ENCODE measurements at places on chromosomes 2 and 18.

DNA sequence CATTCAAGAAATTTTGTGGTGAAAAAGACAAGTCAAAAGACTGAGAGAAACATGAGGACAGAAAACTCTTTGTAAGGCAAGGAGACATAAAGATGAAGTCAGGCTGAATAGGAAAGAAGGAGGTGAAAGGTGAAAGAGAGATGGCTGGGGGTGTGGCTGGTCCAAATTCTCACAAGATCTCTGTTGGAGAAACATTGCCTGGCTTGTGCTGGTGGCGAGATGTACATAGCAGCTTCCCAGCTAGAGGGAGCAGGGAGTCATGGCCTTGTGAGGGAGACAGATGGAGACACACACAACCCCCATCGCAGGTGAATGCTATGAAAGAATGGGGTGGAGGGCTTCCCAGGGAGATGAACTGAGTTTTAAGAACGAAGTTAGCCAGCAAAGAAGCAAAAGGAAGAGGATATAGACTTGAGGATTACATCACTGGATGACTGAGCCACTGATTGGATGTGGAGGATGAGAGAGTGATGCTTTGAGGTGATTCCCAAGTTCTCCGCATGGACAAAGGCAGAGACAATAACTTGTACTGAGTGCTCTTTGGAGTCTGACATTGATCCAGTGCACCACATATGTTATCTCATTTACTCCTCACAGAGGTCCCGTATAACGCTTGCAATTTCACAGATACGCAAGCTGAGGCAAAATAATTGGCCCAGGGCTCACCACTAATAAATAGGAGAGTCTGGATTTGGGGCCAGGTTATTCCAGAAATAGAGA, 3.7 kb upstream of the EMX1 start:
- DNase-seq, result peak; percentile 57

GRCh38 chr2:231159306-231159705, 34.5 kb upstream of the HTR2B start:
- no peak for DNase-seq

DNA sequence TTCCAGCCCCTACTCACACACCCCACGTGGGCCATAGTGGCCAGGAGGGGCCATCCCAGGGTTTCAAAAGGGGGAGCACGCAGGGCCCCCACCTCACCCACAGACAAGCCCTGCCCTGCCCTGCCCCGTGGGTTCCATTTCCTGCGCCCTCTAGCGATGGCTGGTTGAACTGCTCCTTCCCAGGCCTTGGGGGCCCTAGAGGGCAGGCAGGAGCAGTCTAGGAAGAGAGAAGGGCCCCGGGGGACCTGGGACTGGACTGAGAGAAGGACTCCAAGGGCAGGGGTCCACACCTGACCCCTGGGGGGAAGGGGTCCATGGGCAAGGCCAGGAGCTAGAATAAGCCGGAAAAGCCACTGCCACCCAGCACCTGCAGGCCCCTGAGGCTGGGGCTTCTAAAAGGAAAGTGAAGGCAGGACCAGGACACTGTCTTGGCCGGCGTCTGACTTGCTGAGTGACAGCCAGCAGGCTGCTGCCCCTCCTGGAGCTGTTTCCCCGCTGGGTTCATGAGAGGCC, 10.1 kb downstream of the CYP26B1 start:
- DNase-seq, result peak; percentile 31

GRCh38 chr2:86036669-86037138, 69.0 kb downstream of the POLR1A start:
- DNase-seq, result no peak

GRCh38 chr2:71101656-71102055, 28.4 kb downstream of the MCEE start:
- DNase-seq, result no peak

DNA sequence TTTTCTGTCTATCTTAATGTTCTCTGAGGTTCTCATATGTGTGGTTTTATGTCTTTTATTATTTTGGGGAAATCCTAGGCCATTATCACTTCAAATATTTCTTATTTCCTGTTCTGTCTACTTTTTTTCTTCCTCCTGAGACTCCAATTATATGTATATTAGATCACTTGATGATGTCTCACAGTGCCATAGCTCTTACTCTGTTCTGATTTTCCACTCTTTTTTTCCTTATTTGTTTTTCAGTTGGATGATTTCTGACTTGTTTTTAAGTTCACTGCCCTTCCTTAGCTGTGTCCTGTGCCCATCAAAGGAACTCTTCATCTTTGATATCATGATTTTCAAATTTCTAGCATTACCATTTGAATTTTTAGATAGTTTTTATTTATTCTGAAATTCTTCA, 24.1 kb downstream of the FAM228B start:
- no peak for DNase-seq

- no peak for DNase-seq
Measured at GRCh38 chr2:3637692-3638455, 20.1 kb upstream of the ALLC start.

- no peak for DNase-seq
Measured at GRCh38 chr2:45130736-45131135, 121.5 kb upstream of the SIX2 start.

GRCh38 chr2:181444654-181445053, 12.5 kb upstream of the ITGA4 start:
- no peak for DNase-seq

DNA sequence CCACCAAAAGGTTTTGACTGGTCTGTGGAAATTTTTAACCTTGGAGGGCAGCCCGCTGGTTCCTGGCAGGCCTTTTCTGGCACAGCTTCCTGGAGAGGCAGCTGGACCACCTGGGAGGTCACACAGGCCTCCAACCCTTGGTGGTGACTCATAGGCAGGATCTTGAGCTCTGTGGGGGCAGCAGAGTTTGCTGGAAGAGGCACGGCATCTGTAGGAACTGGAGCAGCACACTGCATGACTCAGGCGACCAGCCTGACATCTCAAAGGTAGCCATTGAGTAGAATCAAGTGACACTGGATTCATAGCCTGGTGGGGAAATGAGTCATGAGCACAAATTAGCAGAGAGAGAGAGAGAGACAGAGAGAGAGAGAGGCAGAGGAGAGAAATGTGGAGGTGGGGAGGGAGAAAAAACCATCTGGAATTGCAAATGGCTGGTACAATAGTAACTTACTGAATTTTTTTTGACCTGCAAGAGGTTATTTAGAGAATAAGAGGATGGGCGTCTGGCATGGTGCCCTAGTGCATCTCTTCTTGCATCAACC, 57.4 kb downstream of the TRPM8 start:
- DNase-seq, result peak; percentile 99

DNA sequence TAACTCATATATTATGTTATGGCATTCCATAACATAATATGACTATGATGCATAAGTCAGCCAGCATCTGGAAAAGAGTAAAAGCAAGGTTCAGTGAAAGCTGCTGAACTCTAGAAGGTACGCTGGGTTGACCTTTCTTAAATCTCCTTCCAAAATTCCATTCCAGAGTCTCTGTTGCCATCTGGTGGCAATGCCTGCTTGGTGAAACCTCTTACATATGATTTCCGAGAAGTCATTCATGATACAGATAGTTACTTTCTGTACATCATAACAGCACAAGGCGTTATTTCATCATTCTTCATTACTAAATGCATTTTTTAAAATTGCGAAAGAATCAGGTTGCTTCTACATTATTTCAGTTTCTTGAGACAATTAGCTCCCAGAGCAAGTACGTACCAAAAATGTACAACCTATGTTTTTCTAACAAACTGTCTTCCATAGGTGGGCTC, 7.0 kb upstream of the EPG5 start:
- peak; percentile 72 for DNase-seq

GRCh38 chr2:202657876-202658275, 23.1 kb downstream of the FAM117B start:
- DNase-seq, result no peak

GRCh38 chr2:49035481-49035880, 118.8 kb downstream of the FSHR start:
- no peak for DNase-seq

GRCh38 chr2:46936566-46936965, 21.0 kb upstream of the MCFD2 start:
- no peak for DNase-seq

- DNase-seq, result no peak
Measured at GRCh38 chr18:67218556-67218955, 298.0 kb downstream of the DSEL start.

GRCh38 chr2:77999376-77999775, 477.2 kb upstream of the LRRTM4 start:
- DNase-seq, result no peak

DNA sequence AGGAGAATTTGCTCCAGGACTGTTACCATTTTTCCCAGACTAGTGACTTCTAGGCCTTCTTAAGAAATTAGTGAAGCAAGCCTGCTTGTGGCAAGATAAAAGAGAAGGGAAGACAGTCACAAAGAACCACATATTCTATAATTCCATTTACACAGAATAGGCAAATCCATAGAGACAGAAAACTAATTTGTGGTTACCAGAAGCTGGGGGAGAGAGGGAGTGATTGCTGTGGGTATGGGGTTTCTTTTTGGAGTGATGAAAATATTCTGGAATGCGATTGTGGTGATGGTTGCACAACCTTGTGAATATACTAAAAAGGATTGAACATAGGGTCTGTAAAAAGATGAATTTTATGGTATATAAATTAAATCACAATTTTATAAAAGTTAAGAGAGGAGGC, 37.5 kb upstream of the SIX2 start:
- DNase-seq, result no peak

DNA sequence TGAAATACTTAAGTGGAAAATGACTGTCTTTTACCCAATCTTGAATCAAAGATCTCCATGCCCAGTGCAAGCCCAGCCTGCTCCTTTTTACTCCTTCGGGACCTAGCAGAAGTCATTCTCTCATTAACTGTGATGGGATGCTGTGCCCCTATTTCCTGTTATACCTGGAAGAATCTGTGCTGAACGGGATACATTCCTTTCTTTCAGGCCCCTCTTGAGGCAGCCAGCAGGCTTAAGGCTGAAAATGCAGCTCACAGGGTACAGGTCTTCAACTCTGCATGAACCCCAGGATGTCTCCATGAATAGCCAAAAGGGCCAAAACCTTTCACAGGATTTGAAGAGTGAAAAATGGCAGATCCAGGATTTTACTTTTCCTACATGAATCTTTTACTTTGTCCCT, 784.8 kb upstream of the KLHL29 start:
- no peak for DNase-seq

DNA sequence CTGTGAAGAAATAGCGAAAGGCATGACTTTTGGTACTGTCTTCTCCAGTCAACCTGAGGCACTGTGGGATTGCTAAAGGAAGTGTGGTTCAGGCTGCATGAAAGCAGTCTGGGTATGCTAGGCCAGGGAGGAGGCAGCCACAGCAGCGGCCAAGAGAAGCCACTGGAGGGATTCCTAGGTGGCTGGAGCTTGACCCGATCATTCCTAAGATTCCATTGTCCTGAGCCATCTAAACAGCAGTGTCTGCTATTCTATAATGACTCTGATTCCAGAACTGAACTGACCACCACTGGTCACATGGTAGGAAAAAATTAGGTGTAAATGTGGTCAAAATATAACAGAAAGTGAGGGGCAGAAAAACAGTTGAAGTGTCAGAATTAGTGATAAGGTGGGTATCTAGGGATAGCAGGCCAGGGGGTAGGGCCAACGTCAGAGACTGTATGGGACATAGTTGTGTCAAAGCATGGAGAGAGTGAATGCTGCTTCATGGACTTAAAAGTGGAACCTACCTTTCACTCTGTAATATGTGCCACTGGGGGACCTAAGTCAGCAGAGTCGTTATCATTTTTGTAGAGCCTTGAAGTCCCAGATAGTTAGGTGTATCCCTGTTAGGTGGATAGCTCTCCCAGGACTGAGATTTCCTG, 204.6 kb downstream of the CTNNA2 start:
- peak; percentile 70 for DNase-seq

GRCh38 chr2:36729067-36729466, 32.6 kb downstream of the VIT start:
- no peak for DNase-seq

DNA sequence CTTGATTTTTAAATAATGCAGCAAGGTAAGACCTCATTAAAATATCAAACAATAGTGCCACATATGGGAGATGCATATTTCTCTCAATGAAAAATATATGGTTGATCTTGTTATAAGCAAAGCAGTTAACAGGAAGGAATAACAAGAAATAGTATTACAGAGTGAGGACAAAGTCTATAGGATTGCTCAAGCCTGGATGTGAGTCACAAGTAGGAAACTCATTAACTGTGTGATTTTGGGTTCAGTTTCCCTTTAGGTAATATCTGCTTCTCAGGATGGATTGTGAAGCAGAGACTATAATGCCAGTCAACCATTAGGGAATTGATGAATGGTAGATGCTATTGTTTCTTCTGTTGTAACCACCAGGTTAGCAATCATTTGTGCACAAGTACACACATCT, 42.9 kb upstream of the SPHKAP start:
- no peak for DNase-seq

- DNase-seq, result no peak
Measured at GRCh38 chr2:238967978-238968360, 120.1 kb downstream of the TWIST2 start.

- DNase-seq, result no peak
Measured at GRCh38 chr2:86256982-86257381, 57.7 kb downstream of the MRPL35 start.

DNA sequence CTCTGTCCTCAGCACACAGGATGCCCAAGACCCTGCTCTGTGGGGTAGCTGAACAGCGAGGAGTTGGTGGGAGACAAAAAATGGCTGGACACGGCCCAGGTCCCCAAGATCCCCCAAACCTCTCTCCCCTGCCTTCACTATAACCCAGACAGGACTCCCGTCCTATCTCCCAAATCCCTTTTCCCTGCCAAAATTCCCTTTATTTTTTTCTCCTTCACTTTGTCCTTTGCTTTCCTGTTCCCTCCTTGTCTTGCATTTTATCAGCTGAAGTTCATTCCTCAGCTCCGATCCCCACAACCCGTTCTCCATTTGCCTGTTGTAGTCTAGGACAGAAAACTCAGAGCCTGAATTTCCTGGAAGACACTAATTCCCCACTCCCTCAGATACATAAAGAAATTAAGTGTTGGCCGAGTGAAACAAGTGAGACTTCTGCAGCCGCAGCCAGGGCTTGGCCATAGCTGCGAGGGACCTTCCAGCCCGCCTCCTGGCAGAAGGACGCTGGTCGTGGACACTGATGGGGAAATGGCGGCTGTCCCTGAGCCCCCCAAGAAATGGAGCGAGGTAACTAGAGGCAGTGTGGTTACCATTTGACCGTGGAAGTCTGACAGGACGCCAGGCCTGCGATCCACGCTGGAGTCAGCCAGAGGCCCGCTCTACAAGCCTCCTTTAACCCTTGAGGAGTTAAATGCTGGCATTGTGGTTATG, 173.6 kb downstream of the BCL2 start:
- no peak for DNase-seq

GRCh38 chr2:98389251-98389605, 43.0 kb downstream of the CNGA3 start:
- DNase-seq, result no peak

GRCh38 chr2:8669157-8669817, 12.6 kb upstream of the ID2 start:
- no peak for DNase-seq

GRCh38 chr2:41948397-41948763, 99.4 kb upstream of the PKDCC start:
- no peak for DNase-seq

- peak; percentile 46 for DNase-seq
Measured at GRCh38 chr2:201707753-201708152, 9.3 kb upstream of the MPP4 start.

Data from SW 1271 (cell line).